Activated gamma-delta T cell (primary cell): ENCODE measurements at places on chromosomes 4 and X.

GRCh38 chr4:37902212-37902611, 11.3 kb downstream of the TBC1D1 start:
- DNase-seq = no peak

DNA sequence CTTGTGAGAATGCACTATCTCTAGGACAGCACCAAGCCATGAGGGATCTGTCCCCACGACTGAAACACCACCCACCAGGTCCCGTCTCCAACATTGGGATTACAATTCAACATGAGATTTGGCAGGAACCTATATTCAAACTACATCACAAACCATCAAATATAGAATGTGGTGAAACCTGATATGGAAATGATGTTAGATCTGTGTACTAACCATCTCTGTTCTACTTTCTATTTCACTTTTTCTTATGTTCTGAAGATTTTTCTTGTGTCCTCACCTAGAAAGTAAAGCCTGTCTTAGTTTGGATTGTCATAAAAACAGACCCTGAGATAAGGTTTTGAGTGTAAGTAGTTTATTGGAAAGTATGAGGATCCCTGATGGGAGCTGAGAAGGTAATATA, 37.8 kb upstream of the TACR3 start:
- DNase-seq = no peak

GRCh38 chrX:103360916-103361315, 4.6 kb downstream of the TCEAL9 start:
- no peak for DNase-seq

DNA sequence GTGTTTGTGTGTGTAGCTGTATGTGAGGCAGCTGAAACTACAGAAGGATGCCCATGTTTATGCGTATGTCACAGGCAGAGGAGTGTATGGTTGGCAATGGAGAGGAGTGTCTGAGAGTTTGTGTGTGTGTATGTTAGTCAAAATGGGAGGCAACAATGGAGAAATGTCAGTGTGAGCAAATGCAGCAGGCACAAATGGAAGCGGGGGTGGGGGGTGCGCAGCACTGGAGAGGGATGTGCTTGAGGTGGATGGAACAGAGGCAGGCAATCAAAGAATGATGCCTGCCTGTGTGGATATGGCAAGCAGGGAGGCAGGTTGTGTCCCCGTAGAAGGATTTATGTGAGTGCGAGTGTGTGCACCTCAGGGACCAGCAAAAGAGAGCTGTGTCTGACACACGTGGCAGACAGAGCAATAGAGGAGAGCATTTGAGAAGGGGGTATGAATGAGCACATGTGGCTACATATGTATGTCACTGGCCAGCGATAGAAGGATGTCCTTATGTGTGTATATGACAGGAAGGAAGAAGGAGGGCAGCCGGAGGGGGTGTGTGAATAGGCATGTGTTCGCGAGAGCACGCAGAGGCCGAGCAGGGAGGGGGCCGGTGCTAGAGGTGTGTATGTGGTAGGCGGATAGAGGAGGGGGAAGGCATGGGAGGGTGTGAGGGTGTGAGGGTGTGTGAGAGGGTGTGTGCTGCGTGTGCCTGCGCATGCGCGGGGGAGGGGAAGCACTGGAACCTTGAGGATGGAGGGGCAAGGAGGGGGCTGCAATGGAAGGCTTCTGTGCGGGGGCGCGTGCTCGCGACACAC, 1.1 kb downstream of the PJA1 start:
- peak; percentile 15 for DNase-seq

- no peak for DNase-seq
These were observed 32.0 kb downstream of the CDS1 start for GRCh38 chr4:84614891-84615290.

GRCh38 chr4:43360296-43360695, 467.8 kb downstream of the GRXCR1 start:
- DNase-seq = no peak

- no peak for DNase-seq
These were observed 87.6 kb downstream of the GBA3 start for GRCh38 chr4:22780317-22780716.

GRCh38 chr4:78058591-78059523, 1.7 kb downstream of the FRAS1 start:
- no peak for DNase-seq

DNA sequence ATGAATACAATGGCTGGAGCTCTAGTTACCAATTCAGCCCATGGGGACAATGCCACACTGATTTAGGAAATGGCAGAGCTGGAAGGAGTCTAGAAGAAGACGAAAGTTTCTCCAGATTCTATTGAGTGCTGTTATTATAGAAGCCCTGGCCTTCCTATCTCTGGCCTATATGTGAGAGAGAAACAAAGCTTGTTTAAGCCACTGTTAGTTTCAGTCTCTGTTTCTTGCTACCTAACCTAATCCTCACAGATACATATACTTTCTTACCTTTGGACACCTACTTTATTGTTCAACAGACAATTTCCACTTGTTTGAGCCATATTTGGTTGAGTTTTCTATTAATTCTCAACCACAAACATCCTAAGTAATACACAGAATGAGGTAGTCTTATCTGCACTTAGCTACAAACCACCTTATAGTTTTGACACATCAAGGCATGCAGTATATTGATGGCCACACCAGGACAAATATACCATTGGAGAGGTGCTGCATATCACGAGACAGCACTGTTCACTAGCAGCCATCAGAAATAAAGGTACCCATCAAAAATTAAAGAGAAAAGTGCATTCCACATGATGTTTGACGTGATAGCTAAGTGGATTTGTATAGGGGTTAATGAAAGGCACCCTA, 190.2 kb downstream of the SMIM20 start:
- no peak for DNase-seq

- no peak for DNase-seq
These were observed 27.4 kb downstream of the CBLL2 start for GRCh38 chrX:22300130-22300529.

GRCh38 chr4:70670332-70671014, 4.2 kb upstream of the JCHAIN start:
- DNase-seq = no peak

DNA sequence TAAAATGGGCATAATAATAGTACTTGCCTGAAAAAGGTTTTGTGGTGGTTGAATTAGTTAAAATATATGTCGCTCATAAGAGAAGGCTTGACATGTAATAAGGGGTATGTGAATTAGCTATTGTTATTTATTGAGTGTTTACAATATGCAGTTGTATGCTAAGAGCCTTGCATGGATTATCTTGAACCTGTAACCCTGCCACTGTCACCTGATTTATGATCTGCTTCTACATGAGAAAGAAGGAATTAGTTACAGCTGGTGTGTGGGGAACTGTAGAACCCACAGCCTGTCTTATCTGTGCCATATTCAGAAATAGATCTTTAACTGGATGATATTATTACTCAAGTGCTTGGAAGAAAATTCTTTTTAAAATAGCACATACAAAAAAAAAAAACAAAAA, 227.7 kb downstream of the LDB2 start:
- no peak for DNase-seq

DNA sequence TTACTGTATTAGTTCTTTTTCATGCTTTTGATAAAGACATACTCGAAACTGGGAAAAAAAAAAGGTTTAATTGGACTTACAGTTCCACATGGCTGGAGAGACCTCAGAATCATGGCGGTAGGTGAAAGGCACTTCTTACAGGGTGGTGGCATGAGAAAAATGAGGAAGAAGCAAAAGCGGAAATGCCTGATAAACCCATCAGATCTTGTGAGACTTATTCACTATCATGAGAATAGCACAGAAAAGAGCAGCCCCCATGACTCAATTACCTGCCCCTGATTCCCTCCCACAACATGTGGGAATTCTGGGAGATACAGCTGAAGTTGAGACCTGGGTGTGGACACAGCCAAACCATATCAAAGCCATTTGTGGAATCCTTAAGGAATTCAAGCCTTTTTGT, 1238.9 kb downstream of the ADGRL3 start:
- no peak for DNase-seq

- DNase-seq = peak; percentile 76
These were observed at the start of gene TBC1D14 for GRCh38 chr4:6909113-6909969. Gene TBC1D14 (plus strand): TSS chr4:6909826. CDS start chr4:6923390, 13,564 bp downstream.

DNA sequence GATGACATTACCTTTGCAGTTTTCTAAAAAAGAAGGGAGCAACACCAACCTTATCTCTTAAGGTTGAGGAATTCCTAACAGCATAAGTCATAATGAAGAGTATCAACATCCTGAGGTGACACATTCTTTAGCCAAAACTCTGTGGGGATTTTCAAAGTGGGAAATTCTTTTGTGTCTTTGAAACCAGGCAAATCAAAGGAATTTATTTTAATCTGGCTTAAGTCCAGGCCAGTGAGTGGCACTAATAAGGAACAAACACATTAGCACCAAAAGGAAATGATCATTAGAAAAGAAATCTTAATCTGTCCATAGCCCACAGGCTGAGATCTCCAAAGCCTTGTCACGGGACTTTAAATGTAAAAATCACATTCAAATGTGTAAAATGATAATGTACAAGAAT, 110.1 kb downstream of the LARP7 start:
- no peak for DNase-seq

GRCh38 chr4:114205261-114205660, 225.8 kb upstream of the ARSJ start:
- no peak for DNase-seq

- DNase-seq = no peak
These were observed 2068.9 kb downstream of the PCDH7 start for GRCh38 chr4:32789026-32789608.

DNA sequence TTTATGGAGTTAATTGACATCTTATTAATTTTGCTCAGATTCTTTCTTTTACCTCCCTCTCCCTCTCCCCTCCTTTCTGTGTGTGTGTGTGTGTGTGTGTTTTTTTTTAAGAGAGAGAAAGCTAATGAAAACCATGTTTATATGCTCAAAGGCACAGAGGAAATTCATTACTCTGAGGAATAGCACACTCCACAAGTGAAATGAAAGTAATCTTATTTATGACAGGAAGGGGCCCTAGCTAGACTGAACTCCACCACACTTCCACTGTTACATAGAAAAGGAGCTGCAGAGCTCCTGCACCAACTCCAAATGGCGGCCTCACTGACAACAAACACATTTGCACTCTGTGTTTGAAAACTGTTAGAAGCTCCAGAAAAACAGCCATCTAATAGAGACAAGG, 150.6 kb downstream of the RASL11B start:
- no peak for DNase-seq

DNA sequence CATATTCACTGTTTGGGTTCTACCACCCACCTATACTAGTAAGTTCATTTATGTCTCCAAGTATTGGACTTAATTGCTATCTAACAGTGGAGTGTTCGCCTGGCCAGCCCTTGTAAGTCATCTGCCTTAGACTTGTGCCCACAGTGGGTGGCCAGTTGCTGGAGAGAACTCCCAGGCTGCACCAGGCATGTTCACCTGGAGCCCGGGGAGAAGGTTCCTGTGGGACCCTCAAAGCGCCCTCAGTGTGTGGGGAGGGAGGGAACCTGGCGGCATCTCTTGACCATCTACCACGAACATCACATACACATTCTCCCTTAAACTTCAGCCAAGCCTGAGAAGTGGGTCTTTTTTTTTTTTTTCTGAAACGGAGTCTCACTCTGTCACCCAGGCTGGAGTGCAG, 138.1 kb downstream of the CPZ start:
- no peak for DNase-seq

GRCh38 chrX:150094375-150094774, 156.1 kb upstream of the EOLA2 start:
- DNase-seq = no peak

GRCh38 chr4:91330555-91331137, 973.1 kb upstream of the GRID2 start:
- DNase-seq = no peak

- no peak for DNase-seq
These were observed 6.5 kb upstream of the GLRA3 start for GRCh38 chr4:174835536-174835935.

- DNase-seq = no peak
These were observed 38.5 kb downstream of the ELF4 start for GRCh38 chrX:130071611-130072344.

GRCh38 chr4:158817562-158818296, 48.9 kb downstream of the FNIP2 start:
- no peak for DNase-seq

GRCh38 chr4:122895336-122895995, 26.9 kb downstream of the NUDT6 start:
- no peak for DNase-seq
